SIG-M5 (cell line): ENCODE measurements at places on chromosomes 5 and 9.

- DNase-seq: no peak
Measured at GRCh38 chr5:129945028-129945427, 40.8 kb downstream of the CHSY3 start.

DNA sequence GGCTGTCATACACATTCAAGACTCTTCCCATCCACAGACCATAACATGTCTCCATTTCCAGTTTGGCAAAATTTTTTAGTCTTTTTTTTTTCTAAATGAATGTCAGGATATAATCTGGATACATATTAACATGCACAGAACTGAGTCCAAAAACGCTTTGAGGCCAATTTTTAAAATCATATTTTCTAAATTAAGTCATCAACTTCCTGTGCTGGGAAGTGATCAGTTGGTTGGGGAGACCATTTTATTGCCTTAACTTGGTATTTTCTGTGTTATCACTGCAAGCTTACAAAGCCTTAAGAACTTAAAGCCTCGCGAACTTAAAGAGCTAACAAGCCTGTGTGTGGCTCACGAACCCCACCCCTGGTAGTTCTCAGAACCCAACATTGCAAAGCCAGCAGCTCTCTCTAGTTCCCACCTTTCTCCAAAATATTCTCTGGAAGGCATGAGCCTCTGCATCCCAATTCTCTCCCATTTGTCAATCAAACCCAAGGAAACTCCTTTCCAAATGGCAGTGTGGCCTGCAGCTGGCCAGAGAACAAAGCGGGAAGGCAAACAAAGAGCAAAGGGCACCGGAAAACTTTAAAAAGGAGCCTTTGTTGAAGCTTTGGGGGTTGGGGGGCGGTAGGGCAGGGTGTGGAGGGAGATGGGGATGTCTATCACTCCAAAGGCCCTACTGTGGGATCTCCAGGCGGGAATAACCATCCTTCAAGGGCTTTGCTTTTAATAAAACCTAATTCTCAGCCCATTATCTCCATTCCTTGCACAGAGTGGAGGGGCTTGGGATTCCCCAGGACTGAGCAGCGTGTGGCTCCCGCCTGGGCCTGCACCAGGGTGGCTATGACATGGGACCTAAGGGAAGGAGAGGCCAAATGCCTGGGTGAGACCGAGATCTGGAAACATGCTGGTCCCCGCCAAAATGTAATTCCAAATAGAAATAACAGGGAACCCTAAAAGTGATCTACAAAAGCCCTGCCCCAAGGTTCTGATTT, 65.0 kb downstream of the ROR2 start:
- DNase-seq: no peak

GRCh38 chr9:110575945-110576344, 3.6 kb downstream of the SVEP1 start:
- DNase-seq: no peak

- no peak for DNase-seq
Measured at GRCh38 chr9:87197349-87198130, 250.2 kb upstream of the GAS1 start.

DNA sequence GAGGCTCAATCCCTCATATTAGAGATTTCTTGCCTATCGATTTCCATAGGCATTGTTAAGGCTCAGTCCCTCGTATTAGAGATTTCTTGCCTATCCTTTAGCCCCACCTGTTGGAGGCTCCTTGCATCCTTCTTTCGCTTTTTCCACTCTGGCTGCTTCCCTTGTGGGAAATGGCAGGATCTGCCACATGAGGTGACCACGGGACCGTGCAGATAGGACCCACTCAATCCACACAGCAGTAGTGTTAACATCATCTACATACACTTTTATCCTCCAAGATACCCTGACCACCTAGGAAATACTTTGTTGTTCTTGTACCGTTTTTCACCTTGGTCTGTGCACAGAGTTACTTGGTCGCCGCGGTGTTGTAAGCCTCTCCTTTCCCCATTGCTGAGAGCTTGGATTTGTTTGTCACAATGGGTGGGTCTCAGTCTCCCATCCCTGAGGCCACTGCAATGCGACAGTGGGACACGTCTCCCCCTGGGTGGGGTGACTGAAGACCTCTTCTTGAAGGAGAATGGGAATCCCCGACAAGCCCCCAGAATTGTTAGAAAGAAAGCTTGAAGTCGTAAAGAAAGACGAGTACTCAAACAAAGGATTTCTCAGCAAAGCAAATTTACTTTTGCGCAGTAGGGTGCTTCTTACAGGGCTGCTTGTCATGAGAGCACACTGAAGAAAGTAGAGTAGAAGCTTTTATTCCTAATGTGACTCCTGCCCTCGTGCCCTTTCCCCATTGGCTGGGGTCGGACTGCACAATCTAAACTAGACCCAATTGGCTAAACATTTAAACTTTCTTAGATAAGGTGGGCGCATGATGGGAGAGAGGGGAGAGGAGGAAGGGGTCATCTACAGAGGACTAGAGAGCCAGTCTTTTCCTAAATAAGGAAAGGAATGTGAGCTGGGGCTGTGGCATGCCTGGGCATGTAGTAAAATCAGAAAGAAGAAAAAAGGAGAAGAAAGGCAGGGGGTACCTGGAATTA, 19.8 kb downstream of the IFT74 start:
- no peak for DNase-seq

GRCh38 chr5:52544738-52545137, 243.0 kb upstream of the ITGA1 start:
- DNase-seq: no peak

DNA sequence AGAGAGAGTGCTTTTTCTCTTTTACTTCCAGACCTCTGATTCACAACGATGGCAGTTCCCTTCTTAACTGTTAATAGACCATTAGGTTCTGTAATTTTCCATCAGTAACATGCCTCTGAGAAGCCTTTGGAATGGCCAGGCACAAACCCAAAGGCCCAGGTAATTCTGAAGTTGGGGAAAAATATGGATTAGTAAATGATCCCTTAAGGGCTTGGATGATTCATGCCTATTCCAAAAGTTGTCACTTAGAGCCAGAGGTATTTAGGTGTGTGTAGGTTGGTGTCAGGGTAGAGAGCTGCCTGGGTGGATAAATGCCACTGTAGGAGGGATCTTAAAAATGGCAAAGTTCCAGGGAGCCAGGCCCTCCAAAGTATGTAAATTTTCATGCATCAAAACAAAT, 228.8 kb downstream of the PLK2 start:
- DNase-seq: no peak

DNA sequence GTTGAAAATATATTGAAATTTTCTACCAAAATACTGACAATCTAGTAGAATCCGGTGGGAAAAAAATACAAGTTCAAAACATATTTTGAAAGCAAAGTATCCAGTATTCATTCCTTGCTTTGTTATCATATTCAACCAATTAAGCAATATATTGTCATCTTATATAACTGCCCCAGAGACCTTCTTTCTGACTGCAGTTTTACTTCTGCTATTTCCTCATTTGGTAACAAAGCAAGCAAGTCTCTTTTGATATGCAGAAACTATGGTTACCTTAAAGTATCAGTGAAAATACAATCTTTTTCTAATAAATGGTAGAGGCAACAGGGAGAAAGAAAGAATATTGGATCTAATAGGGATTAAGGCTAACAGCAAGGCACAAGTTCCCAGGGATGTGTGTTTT, 663.7 kb upstream of the MEF2C start:
- no peak for DNase-seq
